ENCODE measurements at places on chromosomes 3 and 15.
A peak's percentile ranks its signal among the peaks of the same experiment; 100 is the strongest.

DNA sequence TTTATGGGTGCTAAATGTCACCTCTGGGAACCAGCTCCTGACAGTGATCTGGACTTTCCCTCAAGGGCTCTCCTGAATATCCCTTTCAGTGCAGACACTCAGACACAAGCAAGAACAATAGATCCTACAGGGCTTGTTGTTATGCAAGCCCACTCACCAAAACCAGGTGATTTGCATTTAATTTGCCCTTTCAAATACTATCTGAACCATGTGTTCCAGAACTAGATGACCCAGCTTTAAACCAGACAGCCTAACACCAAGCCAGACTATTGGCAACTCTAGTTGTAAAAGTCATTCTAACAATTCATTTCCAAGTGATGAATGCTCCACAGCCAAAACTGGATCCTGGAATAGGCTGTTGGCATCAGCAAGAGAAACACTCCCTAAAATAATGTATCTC is 5.6 kb upstream of the ATP8B4 start:
- no peak for DNase-seq

DNA sequence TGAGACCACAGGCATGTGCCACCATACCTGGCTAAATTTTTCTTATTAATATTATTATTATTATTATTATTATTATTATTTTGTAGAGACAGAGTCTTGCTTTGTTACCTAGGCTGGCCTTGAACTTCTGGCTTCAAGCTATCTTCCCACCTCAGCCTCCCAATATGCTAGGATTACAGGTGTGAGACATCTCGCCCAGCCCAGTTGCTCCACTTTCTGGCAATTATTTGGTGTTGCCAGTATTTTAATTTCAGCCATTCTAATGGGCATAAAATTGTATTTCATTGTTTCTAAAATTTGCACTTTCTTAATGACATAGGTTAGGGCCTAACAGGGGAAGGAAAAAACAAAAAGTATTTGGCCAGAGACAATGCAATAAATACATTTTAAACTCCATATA is 1217.6 kb upstream of the ALCAM start:
- no peak for DNase-seq

- no peak for DNase-seq
These were observed 3.7 kb downstream of the ZNF621 start for GRCh38 chr3:40528426-40528825.

DNA sequence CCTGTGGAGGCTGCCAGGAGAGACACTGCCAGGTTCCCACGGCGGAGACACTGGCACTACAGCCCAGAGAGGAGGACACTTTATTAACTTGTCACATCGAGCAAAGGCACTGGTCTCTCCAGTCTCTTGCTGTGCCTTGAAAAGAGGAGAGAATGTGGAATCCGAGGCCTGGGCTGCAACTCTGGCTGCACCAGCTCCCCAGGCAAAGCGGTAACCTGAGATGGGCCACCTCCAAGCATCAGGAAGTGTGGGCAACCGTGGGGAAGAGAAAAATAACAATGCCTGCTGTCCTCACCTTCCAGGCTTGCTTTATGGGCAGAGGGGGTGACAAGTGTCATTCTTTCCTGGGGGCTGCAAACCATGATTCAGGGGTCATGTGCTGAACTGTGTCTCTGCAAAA is 91.6 kb upstream of the RGMA start:
- DNase-seq: no peak

GRCh38 chr3:67075295-67075694 is 77.2 kb downstream of the KBTBD8 start:
- no peak for DNase-seq

DNA sequence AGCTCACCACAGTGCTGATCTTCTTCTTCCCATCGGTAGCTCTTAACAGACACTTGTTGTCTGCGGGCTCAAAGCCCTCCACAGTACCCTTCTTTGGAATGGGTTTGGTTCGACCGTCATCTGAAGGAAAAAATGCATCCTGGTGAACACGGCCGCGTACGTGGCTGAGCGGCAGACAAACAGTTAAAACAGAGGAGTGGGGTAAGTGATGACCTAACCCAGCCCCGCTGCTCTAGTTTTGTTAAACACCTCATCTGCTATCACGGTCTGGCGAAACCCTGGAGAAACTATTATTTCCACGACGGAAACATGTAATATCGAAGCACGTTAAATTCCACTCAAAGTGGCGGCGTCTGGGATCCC is 725 bp downstream of the SRP14 start:
- DNase-seq: peak; percentile 36

DNA sequence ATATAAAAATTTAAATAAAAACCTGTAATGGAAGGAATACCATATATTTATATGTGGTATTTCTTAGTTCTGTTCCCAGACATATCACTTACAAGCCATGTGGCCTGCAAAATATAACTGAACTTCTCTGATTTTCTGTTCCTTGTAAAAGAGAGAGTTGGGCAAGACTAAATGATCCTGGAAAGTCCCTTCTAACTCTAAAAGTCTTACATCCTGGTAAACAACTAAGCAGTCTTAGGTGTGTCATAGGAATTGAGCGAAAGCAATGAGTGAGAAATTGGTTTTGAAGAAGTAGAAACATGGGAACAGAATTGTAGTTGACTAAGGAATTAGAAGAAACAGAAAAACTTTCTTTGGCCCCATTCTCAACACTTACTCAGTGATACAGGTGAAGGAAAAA is 25.3 kb upstream of the IL20RB start:
- no peak for DNase-seq

DNA sequence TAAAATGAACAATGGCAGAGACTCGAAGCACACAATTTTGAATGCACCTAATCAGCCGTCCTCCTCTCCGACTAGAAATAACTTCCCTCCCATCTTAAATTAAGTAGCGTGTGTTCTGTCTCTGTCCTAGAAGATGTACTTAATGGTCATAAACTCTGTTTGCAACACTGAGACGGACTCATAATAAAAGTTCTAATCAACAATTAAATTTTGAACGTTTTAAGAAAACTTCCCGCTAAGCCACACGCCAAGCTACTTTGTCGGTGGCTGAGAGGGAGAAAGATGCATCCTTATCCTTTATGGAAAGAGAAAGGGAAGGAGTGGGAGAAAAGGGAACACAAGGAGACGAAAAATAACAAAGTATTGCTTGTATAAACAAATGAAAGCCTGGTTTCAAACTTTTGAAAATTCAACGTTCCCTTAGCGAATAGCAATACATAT is 989 bp downstream of the GNB4 start:
- DNase-seq: no peak

All from AG08395 (cell line).